ENCODE measurements at places on chromosomes 16 and 17.

DNA sequence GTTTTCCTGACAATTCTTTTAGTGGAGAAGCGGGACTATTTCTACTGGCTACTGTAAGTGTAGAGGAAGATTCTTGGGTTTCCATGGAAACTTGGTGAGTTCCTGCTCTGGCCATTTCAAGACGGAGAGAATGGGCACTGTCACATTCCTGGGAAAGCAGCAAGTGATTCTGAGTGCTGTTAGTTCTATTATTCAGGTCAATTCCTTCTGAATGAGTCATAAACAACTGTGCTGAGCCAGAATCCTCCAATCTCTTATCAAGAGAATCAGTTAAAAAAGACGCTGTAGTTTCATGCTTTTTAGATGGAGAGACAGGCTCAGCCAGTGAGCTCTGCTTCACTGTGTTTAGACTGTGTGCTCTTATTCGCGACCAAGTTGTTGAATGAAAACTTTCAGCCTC is 19.6 kb downstream of the AKAP10 start:
- DNase-seq = no peak

GRCh38 chr17:28760601-28761562 is 17.1 kb downstream of the TRAF4 start:
- DNase-seq = no peak

DNA sequence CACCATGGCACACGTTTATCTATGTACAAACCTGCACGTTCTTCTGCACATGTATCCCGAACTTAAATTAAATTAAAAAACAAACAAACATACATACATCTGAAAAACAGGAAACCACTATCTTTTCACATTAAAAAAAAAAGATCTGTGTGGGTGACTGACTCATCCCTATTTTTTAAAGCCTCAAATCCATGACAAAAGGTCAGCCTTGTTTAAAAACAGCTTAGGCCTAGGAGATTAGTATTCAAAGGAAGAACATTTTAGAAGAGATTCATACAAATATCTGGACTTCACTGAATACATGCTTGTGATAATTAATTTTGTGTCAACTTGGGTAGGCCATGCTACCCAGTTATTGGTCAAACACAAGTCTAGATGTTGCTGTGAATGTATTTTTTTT is 4.7 kb upstream of the PRKAR1A start:
- DNase-seq = no peak

- DNase-seq = no peak
These were observed 117.9 kb downstream of the SEC14L1 start for GRCh38 chr17:77258638-77259037.

DNA sequence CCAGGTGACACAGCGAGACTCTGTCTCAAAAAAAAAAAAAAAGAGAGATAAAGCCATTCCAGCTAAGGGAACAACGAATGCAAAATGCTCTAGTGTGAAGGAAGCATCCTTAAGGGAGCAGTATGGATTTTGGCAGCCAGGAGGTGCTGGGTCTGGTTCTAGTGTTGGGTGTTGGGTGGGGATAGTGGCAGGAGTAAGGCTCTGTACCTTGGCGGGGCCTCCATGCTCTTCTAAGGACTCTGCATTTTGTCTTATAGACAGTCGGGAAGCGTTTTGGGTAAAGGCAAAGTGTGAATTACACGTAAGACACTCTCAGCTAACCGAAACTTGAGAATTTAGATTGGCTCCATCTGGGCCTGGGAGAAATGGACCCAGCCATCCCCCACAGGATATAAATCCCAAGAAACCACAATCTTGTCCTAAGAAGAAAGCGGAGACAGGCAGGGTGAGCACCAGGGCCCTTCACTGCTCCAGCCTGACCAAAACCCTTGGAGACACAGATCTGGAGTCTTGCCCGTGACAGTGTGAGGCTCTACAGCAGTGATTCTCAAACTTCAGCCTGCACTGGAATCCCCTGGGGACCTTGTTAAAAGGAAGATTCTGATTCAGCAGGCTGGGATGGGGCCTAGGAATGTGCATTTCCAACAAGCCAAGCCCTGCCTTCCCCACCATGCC is 33.1 kb upstream of the PHB1 start:
- no peak for DNase-seq

- DNase-seq = no peak
These were observed 157.9 kb downstream of the PITPNC1 start for GRCh38 chr17:67534941-67535340.

GRCh38 chr17:73391331-73392265 is 79.8 kb upstream of the CDC42EP4 start:
- DNase-seq = no peak

DNA sequence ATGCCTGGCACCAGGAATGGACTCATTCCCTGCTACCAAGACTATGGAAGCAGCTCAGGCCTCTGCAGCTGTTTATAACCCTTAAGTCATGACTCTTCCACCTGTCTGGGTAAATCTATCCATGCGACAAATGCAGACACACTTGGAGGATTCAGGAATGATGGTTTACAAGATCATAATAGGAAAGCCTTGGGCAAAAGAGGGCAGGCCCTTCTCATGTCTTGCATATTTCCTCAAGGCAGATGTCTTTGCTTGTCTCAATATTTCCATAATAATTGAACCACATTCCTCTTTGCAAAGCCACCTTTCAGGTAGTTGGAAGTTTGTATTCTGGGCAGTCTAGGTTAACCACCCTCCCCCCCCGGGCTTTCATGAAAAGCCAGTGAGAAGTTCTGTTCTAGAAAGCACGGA is 884 bp upstream of the JPT1 start:
- DNase-seq = no peak

DNA sequence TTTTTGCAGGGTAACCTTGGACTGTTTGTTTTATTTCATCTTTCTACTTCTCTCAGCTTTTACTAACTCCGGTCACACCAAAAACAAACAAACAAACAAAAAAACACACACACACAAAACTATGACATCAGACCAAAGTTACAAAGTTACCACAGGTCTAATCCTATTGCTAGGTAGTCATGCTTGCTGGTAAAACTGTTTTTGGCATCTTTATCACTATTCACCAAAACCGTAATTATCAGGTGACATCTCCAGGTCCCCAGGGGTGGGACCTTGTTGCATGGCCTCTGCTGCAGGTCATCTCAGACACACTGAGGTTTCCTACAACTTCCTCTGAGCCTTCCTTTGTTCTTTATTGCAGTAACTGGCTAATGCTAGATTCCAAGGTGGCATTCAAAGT is 162.3 kb downstream of the ABCA8 start:
- DNase-seq = no peak

- DNase-seq = no peak
These were observed 15.4 kb downstream of the RHBDL3 start for GRCh38 chr17:32281011-32281451.

- DNase-seq = no peak
These were observed 364.3 kb upstream of the TOM1L1 start for GRCh38 chr17:54536306-54536705.

DNA sequence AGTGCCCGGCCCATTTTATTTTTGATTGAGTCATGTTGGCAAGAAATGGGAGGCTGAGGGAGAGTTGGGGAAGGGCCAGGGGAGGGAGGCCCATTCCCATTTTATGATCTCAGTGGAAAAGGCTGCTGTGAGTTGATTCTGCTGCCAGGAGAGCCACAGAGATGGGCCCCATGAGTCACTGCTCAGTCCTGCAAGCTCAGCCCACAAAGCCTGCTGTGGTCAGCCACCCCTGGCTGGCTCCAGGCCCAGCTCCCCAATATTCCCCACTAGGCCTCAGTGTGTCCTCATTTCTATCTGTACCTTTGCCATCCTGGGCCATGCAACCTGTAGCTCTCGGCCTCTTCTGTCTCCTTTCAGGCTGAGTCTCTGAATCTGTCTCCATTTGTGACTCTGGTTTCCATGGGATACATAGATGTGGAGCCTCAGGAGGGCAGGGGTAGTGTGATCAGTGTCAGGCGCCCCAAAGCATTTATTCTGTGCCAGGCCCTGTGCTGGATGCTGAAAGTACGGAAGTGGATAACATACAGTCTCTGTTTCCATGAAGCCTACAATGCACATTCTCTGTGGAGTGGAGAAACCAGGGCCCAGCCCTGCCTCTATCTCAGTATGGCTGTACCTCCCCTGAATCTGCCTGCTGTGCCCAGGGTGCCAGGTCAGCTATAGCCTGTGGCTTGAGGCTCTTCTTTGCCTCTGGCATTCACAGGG is 1.9 kb upstream of the PLEKHG4 start:
- peak; percentile 16 for DNase-seq

- no peak for DNase-seq
These were observed 6.5 kb upstream of the NPIPB7 start for GRCh38 chr16:28478506-28479180.

DNA sequence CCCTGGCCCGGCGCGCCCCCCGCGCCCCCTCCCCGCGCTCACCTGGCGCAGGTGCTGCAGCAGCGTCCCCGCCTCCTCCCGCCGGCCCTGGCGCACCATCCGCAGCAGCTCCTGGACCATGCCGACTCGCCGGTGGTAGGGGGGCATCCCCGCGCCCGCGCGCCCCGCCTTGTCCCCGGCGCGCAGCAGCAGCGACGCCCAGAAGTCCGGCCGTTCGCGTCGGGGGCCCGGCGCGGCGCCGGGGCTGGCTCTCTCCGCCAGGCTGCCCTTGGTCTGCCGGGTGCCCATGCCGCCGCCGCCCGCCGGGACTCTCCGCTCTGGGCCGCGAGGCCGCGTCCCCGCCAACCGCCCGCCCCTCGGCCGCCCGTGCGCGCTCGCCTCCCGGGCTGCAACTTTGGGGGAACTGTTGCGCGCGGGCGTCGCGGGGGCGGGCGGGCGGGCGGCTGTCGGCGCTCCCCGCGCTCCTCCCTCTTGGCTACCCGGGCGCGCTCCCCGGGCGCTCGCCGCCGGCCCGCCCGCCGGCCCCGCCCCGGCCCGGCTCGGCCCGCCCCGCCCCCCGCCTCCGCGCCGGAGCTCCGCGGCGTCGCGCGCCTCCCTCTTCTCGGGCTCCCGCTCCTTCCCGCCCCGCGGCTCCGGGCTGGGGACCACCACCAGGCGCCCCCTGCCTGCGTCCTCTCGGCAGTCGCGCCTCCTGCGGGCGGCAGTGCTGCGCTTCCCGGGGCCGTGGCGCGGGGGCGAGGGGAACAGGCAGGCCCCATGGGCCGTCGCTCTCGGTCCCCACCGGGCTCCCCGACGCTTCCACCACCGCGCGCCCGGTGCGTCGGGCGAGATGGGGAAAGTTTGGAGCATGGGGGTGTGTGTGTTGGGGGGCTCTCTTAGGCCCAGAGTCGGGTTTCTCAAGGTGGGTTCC is at the start of gene LRRC75A:
Gene LRRC75A (minus strand): TSS at position 491 of the 910 bp plus-strand sequence. CDS start 203 bp downstream, at position 288.
- DNase-seq = peak; percentile 26

GRCh38 chr17:67116045-67116575 is 71.8 kb downstream of the CACNG1 start:
- DNase-seq = no peak

DNA sequence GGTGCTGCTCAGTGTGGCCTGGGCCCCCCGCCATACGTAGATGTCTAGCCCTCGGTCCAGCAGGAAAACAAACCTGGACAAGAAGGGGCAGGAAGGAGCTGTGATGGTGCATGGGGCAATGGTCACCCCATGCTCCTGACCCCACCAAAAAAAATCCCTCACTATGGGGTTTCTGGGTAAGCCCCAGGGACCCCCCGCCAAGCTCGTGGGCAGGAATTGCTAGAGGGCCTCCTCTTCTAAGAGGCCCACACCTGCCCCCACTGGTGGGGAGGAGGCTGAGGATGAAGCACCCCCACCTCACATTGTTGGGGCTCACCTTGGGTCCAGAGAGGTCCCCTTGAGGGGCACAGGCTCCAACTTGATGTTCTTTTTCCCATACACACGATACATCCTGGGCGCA is 9.7 kb downstream of the FLII start:
- no peak for DNase-seq

GRCh38 chr17:36674278-36674650 is 72.9 kb downstream of the MRM1 start:
- peak; percentile 79 for DNase-seq

- DNase-seq = no peak
These were observed 3.4 kb downstream of the SPNS1 start for GRCh38 chr16:28977703-28978662.

DNA sequence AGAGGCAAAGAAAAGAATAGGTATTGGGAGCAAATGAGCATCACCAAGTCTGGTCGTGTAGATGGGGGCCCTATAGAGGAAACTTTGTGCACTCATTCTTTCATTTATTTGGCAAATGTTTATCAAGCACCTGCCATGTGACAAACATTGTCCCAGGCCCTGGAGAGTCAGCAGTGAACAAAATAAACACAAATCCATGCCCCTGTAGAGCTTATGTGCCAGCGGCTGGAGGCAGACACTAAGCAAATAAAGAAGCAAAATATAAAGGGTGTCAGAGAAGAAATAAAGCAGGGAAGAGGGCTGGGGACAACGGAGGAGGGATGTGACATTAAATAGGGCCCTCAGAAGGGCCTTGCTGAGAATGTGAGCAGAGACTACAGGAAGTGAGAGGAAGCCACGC is 45.5 kb downstream of the KATNIP start:
- DNase-seq = no peak

GRCh38 chr17:60857556-60858080 is 180.0 kb downstream of the BCAS3 start:
- no peak for DNase-seq

- no peak for DNase-seq
These were observed 93.2 kb upstream of the PIRT start for GRCh38 chr17:10931133-10931532.

GRCh38 chr17:78253946-78254672 is 22.7 kb downstream of the TMEM235 start:
- peak; percentile 87 for DNase-seq

DNA sequence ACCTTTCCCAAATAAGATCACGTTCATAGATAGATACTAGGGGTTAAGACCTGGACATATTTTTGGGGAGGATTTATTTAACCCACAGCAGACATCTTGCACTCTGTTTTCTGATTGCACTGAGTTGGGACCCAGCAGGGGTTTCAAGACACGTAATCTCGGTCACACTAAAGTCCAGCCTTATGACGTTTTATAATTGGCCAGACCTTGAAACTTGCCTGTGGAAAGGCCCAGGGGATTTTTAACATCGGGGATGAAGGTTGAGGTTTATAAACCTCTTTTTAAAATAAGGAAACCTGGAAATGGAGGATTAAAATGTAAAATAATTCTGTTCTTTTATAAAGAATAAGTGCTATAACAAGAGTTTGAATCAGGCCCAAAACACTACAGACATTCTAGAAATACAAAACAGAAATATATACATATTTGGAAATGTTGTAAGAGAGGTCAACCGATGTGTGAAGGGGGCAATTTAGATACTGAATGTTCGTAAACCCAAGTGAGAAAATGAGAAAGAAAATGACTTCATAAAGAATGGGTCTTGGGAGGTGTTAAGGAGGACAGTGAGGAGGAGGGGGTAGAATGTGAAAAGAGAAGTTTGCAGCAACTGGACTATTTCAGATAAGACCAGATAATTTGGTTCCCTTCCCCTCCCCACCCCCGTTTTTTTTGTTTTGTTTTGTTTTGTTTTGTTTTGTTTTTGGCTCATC is 61.1 kb upstream of the NOL11 start:
- DNase-seq = no peak

GRCh38 chr17:21209511-21210175 is 4.3 kb downstream of the TMEM11 start:
- no peak for DNase-seq

- no peak for DNase-seq
These were observed 13.3 kb downstream of the NXPH3 start for GRCh38 chr17:49588726-49589576.

DNA sequence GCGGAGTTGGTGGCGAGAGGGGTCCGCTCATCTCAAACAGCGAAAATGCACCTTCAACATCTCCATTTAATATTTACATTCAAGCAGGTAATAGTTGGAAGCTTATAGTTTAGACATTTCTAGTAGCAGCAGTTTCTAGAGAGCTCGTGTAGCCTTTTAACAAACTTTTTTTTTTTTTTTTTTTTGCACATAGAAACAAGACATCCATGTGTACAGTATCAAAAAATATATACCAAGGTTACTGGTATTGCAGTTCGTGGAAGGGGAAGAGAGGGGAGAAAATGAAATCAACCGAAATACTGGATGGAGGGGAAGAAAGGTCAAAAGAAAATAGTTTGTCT is 6.2 kb downstream of the CBX4 start:
- no peak for DNase-seq
